Mesothelial cell of epicardium (in vitro differentiated cells): ENCODE measurements at places on chromosomes 11 and 22. TPM values are rescaled to one million over a fixed set of nuclear protein-coding genes. Genes with fewer than 3 reads are reported as not detected.

GRCh38 chr11:1167751-1168231, 10.0 kb downstream of the MUC5AC start:
- no peak for DNase-seq

- DNase-seq = no peak
Observed at GRCh38 chr11:133107763-133108162, 424.5 kb downstream of the OPCML start.

- DNase-seq = no peak
Observed at GRCh38 chr11:46675288-46675851, 25.0 kb downstream of the ARHGAP1 start.

DNA sequence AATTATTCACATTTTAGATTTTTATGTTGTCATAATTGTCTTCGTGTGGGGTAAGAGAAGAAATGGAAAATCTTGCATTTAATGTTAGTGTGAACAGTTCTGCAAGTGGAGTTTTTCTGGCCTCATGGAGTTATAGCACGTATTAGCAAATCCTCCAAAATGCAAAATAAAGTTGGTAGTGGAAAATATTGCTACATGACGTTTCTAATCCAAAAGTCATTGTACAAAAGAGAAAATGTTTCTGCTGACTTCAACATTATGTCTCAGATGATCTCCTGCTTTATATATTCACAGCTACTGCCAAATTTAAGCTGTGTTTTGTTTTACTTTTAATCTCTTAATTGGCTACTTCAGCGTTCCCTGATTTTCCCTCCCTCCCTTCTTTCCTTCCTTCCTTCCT, 1804.0 kb upstream of the RAG2 start:
- DNase-seq = no peak

DNA sequence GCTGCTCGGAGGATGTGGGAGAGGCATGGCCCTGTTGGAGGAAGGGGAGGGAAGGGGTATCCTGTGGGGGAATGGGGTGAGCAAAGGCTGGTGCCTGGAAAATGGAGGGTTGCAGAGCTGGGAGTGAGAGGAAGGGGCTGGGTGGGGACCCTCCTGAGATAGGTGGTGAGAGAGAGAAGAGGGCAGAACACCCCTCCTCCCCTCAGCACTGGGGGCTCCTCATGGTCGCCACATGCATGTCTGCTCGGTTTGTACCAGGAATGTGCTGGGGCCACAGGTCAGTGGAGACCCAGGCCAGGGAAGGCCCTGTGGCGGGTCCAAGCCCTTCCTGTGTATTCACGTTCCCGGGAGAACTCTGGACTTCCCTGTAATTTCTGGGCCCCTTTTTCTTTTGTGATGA, 27.8 kb upstream of the ACR start:
- DNase-seq = no peak

- no peak for DNase-seq
Observed at GRCh38 chr22:29660021-29660420, 56.6 kb downstream of the NF2 start.

GRCh38 chr22:21082248-21082647, 36.5 kb downstream of the LRRC74B start:
- no peak for DNase-seq

DNA sequence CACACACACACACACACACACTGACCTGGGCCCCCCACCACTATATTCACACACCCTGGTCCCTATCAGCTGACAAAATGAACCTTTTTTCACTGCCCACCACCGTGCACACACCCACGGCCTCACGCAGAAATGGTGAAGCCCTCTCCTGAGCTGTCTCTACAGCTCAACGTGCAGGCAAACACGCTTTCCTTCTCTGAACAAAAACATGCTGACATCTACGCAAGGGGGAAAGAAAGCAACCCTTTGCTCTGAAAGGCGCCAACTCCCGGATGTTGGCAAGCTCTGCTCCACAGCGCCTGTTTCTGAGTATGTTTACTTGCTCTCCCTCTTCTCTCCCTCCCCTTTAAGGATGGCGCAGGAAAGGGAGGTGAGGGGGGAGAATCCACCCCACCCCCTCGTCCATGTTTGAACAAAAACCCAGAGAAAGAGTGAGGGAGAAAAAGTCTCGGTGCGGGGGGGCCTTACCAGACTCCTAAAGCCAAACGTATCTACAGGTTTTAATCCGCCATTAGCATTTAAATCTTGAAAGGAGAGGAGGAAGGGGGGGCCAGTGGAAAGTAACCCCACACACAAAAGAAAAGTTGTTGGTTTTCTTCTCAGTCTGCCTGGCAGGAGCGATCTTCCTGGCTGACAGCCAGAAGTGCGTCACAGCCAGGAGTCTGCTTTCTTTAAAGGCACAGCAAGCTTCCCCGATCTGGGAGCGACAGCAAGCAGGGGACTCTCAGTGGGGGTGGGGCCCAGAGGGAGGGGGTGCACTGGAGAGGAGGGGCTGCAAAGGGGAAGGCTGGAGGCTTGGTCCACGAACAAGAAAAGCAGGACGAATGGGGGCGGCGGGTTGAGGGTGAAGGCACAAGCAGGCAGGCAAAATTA, 39.6 kb downstream of the NUMA1 start:
- peak; percentile 95 for DNase-seq

MRGPRE gene
- total RNA-seq = not detected in 3 replicates

C1QTNF4 gene
- 4.7 to 5.6 TPM (median 4.7 TPM) in 3 replicates for total RNA-seq

FAM180B gene
- 0.18 to 0.36 TPM (median 0.27 TPM) in 3 replicates for total RNA-seq

BRSK2 gene
- 4.6 to 6.8 TPM (median 4.9 TPM) in 3 replicates for total RNA-seq

ARL2 gene
- 79.9 to 87.3 TPM (median 84.4 TPM) in 3 replicates for total RNA-seq

IGLL1 gene
- total RNA-seq = not detected in 3 replicates

DLG2 gene
- total RNA-seq = 6.7 to 7.5 TPM (median 7.4 TPM) in 3 replicates

PLA2G3 gene
- 0.11 to 0.29 TPM (median 0.20 TPM) in 3 replicates for total RNA-seq

RASD2 gene
- total RNA-seq = 0.14 to 0.20 TPM in 2 of 3 replicates, not detected in the other
